ENCODE measurements at places on chromosomes 6 and 20. TPM values are rescaled to one million over a fixed set of nuclear protein-coding genes. Genes with fewer than 3 reads are reported as not detected.

The EYS gene
- total RNA-seq: 0.38 TPM

The MATN4 gene
- total RNA-seq: 5.1 TPM

The PRND gene
- 0.10 TPM for total RNA-seq

The SNAI1 gene
- 4.2 TPM for total RNA-seq
